Memory B cell (primary cell): ENCODE measurements at places on chromosomes 11 and 22.

DNA sequence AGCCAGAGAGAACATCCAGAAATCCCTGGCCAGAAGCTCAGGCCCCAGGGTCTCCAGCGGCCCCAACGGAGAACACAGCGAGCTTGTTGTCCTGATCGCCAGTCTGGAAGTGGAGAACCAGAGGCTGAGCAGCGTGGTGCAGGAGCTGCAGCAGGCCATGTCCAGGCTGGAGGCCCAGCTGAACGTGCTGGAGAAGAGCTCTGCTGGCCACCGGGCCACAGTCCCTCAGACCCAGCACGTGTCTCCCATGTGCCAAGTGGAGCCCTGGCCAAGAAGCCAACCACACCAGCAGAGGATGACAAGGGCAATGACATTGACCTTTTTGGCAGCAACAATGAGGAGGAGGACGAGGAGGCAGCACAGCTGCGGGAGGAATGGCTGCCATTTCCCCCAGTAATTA is 20.6 kb upstream of the SCGB1D1 start:
- H3K27ac ChIP-seq, result no peak overlapping the region
- H3K4me1 ChIP-seq, result peaks cover 4% of the 10 kb centered on the region
- DNase-seq, result no peak
- H3K27me3 ChIP-seq, result peaks cover 18% of the 10 kb centered on the region
- no peaks in the 10 kb centered on the region for H3K36me3 ChIP-seq
- no peak overlapping the region for H3K4me3 ChIP-seq

- no peaks in the 10 kb centered on the region for H3K36me3 ChIP-seq
- DNase-seq, result no peak
- H3K4me3 ChIP-seq, result no peak overlapping the region
- H3K27ac ChIP-seq, result no peak overlapping the region
- H3K27me3 ChIP-seq, result no peaks in the 10 kb centered on the region
- no peaks in the 10 kb centered on the region for H3K4me1 ChIP-seq
Measured at GRCh38 chr11:103949781-103950180, 86.7 kb upstream of the DDI1 start.

GRCh38 chr11:4433856-4434255 is 15.2 kb upstream of the OR52K2 start:
- no peak overlapping the region for H3K4me3 ChIP-seq
- no peak for DNase-seq
- no peaks in the 10 kb centered on the region for H3K36me3 ChIP-seq
- no peaks in the 10 kb centered on the region for H3K4me1 ChIP-seq
- peaks cover 12% of the 10 kb centered on the region for H3K27me3 ChIP-seq
- no peak overlapping the region for H3K27ac ChIP-seq

- no peak for DNase-seq
- H3K36me3 ChIP-seq, result peaks cover 39% of the 10 kb centered on the region
- H3K4me3 ChIP-seq, result no peak overlapping the region
- H3K4me1 ChIP-seq, result peaks cover 13% of the 10 kb centered on the region
Measured at GRCh38 chr11:117222991-117223740, 8.7 kb downstream of the PCSK7 start.

DNA sequence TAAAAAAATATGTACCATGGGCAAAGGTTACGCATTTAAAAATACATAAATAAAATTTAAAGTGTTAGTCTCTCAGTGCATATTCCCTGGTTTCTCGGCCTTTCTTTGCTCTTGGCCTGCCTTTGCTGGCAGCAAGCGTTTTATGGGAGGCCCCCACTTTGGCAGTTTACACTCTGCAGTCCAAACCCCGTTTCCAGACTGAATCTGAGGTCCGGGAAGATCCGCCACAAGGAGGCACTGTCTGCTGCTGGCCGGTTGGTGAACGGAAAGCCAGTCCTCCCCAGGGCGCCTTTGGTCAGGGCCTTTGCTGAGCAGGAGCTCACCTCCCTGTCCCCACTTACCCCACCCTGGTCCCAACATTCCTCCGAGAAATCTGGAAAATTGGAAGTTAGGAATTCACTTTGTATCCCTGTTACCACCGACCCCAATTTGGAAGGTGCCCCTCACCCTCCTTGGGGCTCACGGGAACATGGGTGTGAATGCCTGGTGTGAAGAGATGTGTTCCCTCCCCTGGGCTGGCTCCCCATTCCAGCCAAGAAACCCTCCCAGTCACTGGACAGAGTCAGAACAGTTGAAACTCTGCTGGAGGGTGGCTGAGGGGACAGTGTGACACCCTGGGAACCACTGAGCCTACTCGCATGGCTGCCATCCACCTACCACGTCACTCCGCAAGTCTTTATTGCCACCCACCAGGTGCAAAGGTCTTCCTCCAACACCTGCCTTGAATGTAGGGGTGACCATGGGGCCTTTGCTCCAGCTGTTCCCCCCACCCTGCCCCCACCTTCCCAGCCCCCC is 9.4 kb upstream of the SF1 start:
- H3K27ac ChIP-seq, result peak overlapping the region; percentile 70
- no peak overlapping the region for H3K4me3 ChIP-seq
- peak; percentile 71 for DNase-seq
- H3K27me3 ChIP-seq, result no peaks in the 10 kb centered on the region
- peaks cover 8% of the 10 kb centered on the region for H3K4me1 ChIP-seq

- no peak overlapping the region for H3K4me3 ChIP-seq
- H3K27ac ChIP-seq, result no peak overlapping the region
- H3K27me3 ChIP-seq, result no peaks in the 10 kb centered on the region
- no peak for DNase-seq
- H3K36me3 ChIP-seq, result peaks cover 11% of the 10 kb centered on the region
- no peaks in the 10 kb centered on the region for H3K4me1 ChIP-seq
Measured at GRCh38 chr22:50434849-50435248, 40.0 kb downstream of the SBF1 start.

DNA sequence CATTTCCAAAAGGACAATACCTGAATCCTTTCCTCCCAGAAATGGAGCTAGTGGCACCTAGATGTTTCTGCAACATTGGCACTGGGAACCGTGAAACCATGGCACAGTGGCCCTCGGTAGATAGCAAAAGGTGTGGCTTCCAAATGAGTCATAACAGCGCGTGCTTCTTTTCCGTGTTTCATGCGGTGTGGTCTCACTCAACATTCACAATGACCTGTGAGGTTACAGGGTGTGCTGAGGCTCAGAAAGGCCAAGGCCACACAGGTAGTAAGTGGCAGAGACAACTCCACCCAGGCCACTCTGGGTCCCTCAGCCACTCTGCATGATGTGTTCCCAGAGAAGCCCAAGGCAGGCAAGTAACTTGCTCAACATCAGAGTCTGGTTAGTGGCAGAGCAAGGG is 67.4 kb downstream of the TP53I11 start:
- H3K27me3 ChIP-seq, result peaks cover 4% of the 10 kb centered on the region
- no peak overlapping the region for H3K27ac ChIP-seq
- no peak overlapping the region for H3K4me3 ChIP-seq
- H3K4me1 ChIP-seq, result peaks cover 4% of the 10 kb centered on the region
- no peaks in the 10 kb centered on the region for H3K36me3 ChIP-seq
- no peak for DNase-seq

GRCh38 chr11:23944923-23945322 is 551.9 kb upstream of the LUZP2 start:
- H3K4me3 ChIP-seq, result no peak overlapping the region
- no peaks in the 10 kb centered on the region for H3K4me1 ChIP-seq
- no peak for DNase-seq
- no peak overlapping the region for H3K27ac ChIP-seq

DNA sequence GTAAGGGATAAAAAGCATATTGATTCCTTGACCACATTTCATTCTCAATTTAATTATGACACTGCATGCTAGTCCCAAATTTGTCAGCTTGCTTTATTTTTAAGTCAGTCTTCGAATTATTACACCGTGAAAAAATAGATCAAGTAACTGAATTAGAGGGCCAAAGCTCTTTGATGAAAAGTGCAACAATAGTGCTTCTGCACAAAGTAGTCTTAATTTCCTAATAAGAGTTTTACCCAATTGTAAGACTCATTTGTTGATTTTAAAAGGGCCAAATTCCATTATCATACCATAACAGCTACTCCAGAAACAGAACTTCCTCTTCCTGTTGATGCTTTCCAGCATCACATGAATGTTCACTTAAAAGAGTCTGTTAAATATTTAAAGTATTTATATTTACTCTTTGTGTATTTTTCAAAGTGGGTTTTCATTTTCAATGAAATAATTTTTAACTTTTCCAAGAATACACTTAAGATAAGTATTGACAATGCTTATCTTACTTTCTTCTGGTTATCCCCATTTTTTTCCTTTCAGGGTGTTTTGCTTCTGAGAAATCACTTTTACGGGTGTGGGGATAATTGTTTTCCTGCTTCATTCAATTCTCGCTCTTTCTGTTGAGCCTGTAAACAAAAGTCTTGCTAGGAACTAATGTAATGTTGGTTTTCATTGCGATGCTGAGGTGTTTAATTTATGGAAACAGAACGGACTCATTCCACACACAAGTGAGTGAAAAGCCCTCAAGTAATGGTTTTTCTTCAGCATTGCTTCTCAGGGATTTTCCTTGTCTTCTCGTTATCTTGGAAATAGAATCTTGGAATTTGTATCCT is 2.1 kb downstream of the ARHGEF12 start:
- no peak for DNase-seq
- H3K4me1 ChIP-seq, result peaks cover 22% of the 10 kb centered on the region
- H3K36me3 ChIP-seq, result peaks cover 2% of the 10 kb centered on the region
- peaks cover 11% of the 10 kb centered on the region for H3K27me3 ChIP-seq

DNA sequence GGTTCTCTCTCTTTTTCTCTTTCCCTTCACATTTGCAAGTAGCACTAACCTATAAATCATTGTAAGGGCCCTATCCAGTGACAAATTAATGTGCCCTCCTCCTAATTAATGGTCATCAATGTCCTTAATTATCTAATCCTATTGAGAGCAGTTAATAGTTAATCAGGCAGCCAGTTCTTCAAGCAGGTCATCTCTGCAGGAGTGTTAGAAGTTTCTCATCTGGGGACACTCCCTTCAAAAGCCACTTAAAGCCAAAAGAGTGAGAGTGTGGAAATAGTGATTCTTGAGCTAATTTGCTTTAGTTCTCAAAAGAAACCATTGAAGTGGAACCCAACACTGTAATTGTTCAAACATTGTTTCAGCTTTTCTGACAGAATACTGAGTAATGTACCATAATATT is 141.6 kb downstream of the ELP4 start:
- H3K27me3 ChIP-seq, result no peaks in the 10 kb centered on the region
- H3K27ac ChIP-seq, result no peak overlapping the region
- H3K4me3 ChIP-seq, result no peak overlapping the region
- no peaks in the 10 kb centered on the region for H3K4me1 ChIP-seq
- no peak for DNase-seq

DNA sequence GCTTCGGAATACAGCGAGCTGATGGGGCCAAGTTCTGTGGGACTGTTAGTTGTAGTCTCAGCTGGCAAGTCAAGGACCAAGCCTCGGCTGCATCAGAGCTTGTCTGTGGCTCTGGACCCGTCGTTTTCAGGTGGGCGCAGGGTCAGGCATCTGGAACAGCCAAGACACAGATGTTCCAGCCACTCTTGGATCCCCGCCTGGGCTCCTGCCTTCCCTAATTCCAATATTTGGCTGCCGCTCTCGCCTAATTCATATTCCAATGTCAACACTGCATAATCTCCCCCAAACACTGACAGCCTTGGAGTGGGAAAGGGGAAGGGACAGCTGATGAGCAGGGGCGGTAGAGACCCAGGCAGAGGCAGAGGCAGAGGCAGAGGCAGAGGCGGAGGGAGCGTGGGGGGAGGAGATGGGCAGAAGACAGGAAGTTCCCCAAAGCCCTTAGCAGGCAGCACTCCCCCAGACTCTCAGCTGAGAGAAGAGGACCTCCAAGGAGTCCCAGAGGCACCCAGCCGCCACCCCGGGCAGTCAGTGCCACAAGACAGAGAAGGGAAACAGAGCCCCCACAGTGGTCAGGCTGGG is 49.6 kb upstream of the SLC35C1 start:
- peaks cover 35% of the 10 kb centered on the region for H3K27me3 ChIP-seq
- H3K27ac ChIP-seq, result no peak overlapping the region
- H3K36me3 ChIP-seq, result peaks cover 2% of the 10 kb centered on the region
- H3K4me3 ChIP-seq, result no peak overlapping the region
- no peak for DNase-seq

- H3K36me3 ChIP-seq, result peaks cover 28% of the 10 kb centered on the region
- H3K27ac ChIP-seq, result no peak overlapping the region
- no peak for DNase-seq
- H3K4me3 ChIP-seq, result no peak overlapping the region
- H3K27me3 ChIP-seq, result no peaks in the 10 kb centered on the region
Measured at GRCh38 chr22:50417411-50418210, 57.2 kb downstream of the SBF1 start.

DNA sequence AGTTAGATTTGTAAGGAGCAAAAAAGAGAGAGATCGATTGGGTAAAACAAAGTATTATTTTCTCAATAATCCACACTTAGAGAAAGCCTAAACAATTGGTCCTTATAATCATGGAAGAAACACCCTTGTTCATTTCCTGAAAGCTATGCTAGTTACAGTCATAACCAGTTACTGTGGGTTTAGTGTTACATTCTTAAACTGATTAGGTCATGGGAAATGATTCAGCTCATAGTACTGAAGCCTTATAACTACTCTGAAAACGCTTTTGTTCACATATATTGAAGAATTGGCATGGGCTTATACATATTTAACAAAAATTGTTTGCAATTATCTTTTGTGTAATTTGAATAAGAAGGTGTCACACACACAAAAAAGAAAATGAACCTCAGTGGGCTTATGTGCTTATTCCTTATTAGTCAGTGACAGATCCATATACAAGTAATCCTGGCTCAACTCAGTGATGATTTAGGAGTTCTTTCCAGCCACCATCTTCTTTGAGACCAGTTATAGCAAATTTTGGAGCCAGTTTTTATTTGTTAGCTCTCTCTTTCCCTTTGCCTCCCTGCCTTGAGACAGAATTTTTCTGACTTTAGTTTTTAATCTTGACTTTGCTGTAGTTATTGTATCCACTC is 198.5 kb upstream of the CTSC start:
- no peak overlapping the region for H3K4me3 ChIP-seq
- no peaks in the 10 kb centered on the region for H3K36me3 ChIP-seq
- no peak overlapping the region for H3K27ac ChIP-seq
- DNase-seq, result no peak
- no peaks in the 10 kb centered on the region for H3K4me1 ChIP-seq

GRCh38 chr11:207863-208180 is 314 bp downstream of the RIC8A start:
- H3K4me3 ChIP-seq, result peak overlapping the region; percentile 90
- H3K27me3 ChIP-seq, result no peaks in the 10 kb centered on the region
- H3K27ac ChIP-seq, result peak overlapping the region; percentile 90
- H3K36me3 ChIP-seq, result peaks cover 13% of the 10 kb centered on the region
- DNase-seq, result no peak

DNA sequence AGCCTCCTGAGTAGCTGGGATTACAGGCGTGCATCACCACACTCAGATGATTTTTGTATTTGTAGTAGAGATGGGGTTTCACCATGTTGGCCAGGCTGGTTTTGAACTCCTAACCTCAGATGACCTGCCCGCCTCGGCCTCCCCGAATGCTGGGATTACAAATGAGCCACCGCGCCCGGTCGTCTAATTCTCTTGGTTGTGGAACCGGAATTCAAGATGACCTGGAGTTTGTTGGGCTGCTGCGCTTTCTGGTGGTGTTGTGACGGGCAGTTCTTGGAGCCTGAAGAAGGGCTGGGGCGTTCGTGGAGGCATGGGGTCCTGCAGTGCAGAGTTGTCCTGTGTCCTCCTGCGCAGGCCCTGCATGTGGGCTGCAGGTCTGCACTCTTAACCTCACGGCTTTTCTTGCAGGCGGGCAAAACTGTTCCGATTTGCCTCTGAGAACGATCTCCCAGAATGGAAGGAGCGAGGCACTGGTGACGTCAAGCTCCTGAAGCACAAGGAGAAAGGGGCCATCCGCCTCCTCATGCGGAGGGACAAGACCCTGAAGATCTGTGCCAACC is 4.9 kb upstream of the TRMT2A start:
- no peak overlapping the region for H3K4me3 ChIP-seq
- no peak for DNase-seq
- no peak overlapping the region for H3K27ac ChIP-seq
- no peaks in the 10 kb centered on the region for H3K27me3 ChIP-seq
- peaks cover 16% of the 10 kb centered on the region for H3K4me1 ChIP-seq

- H3K4me1 ChIP-seq, result no peaks in the 10 kb centered on the region
- H3K27me3 ChIP-seq, result peaks cover 6% of the 10 kb centered on the region
Measured at GRCh38 chr11:126645186-126645585, 289.7 kb downstream of the ST3GAL4 start.
